ENCODE measurements at places on chromosomes 1 and 21.

DNA sequence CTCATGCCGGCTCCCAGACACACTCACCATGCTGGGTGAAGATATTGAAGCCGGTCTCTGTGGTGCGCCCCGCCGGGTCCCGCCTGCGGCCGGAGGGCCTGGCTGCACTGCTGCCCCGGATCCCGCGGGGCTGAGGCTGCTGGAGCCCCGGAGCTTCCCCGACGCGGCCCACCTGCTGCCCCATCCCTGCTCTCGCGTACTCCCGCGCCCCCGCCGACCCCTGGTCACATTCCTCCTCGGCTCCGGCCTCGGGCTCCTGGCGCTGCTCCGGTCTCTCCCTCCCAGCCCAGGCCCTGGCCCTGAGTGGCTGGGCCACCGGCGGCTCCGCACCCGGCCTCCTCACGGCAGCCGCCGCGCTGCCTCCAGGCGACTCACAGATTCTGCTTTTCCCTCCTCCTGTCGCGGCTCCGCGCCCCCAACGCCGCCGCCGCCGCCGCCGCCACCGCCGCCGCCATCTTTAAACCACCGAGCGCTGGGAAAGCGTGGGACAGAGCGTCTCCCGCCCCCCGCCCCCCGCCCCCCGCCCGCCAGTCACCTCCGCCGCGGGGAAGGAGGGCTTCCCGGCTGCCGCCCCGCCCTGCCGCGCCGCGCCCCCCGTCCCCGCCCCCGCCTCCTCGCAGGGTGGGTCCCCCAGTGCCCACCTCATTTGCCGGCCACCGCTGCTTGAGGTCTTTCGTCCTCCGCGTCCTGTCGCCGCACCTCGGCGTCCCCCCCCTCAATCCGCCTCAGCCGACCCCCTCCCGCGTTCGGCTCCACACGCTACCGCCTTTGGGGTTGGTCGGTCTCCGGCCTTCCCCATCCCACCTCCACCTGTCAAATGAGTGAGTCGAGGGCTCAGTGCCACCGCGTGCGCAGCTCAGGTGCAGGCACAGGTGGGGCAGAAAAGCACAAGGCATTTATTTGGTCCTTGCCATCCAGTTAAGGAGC is at the start of gene ABL2:
Gene ABL2, minus strand, starts transcription at position 464 of the 927 bp plus-strand sequence. Its CDS starts 280 bp downstream, at position 184.
- peaks cover 26% of the 10 kb centered on the region for H3K4me1 ChIP-seq
- H3K4me3 ChIP-seq = peak within 1 kb of the TSS; percentile 95
- peaks cover 14% of the 10 kb centered on the region for H3K36me3 ChIP-seq
- peak within 1 kb of the TSS; percentile 82 for H3K27ac ChIP-seq

DNA sequence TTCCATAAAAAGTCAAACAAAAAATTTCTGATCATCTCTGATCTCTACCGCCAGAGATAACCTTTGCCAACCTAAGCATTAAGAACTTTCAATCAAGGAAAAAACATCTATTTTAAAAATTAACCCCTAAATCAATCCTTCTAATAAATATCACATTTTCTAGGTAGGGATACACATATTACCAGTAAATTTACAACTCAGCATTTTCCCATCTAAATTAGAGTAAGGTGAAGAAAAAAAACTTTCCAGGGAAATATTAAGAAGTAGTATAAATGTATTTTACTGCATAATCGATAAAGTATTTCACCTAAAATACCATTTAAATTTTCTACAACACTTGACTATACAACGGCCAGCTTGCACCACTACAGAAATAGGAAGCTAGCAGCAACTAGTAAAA is 1.5 kb downstream of the STX6 start:
- H3K4me1 ChIP-seq = peaks cover 20% of the 10 kb centered on the region
- H3K27ac ChIP-seq = peak overlapping the region; percentile 94
- H3K27me3 ChIP-seq = peaks cover 17% of the 10 kb centered on the region
- peaks cover 7% of the 10 kb centered on the region for H3K36me3 ChIP-seq

DNA sequence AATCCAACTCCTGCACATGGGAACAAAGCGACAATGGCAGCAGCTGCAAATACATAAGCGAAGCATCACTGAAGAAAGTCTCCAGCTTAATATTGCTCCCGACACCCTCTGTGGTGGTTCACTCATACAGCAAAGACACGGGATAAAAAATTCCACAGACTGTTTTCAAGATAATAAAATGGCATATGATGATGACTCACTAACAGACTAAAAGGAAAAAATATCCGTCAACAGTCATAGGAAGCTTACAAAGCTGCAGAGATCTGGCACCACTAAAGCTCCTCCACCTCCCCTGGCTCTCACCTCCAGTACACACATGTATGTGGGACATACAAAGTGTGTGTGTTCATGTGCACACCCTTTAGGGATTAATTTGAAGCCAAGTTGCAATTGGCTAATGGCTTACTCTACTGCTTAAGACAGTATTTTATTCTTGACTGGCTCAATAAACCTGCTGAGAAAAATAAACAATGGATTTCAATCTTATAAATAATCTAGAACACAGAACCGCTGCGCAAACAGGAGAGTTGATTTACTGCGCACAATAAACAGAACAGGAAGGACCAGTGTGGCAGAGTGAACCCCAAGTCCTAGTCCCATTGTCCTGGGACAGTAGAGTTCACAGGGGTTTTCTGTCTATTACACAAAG is 94.4 kb downstream of the SLC45A1 start:
- peak overlapping the region; percentile 3 for H3K27ac ChIP-seq
- H3K27me3 ChIP-seq = no peaks in the 10 kb centered on the region
- DNase-seq = no peak
- peaks cover 22% of the 10 kb centered on the region for H3K36me3 ChIP-seq
- no peak overlapping the region for H3K4me3 ChIP-seq
- H3K4me1 ChIP-seq = peaks cover 60% of the 10 kb centered on the region

DNA sequence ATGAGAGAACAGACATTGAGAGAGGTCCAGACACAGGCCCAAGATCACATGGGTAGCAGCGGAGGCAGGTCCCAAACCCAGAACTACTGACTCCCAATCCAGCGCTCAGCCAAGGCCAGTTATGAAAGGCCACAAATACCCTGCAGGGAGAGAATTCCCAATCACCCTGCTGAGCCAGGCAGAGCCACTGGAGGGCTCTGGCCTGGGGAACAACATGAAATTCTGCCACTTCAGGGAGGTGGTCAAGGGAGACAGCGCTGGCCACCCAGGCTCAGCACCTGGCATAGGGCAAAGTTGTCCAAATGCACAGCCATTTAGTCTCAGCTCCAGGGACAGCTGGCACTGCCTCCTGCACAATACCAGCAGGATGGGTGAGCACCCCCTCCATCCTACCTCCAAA is 27.5 kb downstream of the SLC9A1 start:
- H3K36me3 ChIP-seq = no peaks in the 10 kb centered on the region
- no peaks in the 10 kb centered on the region for H3K27me3 ChIP-seq
- H3K4me1 ChIP-seq = peaks cover 13% of the 10 kb centered on the region
- H3K27ac ChIP-seq = no peak overlapping the region

- no peak overlapping the region for H3K4me3 ChIP-seq
- no peak overlapping the region for H3K27ac ChIP-seq
- DNase-seq = no peak
Observed at GRCh38 chr1:41232305-41232704, 9.8 kb downstream of the SCMH1 start.

DNA sequence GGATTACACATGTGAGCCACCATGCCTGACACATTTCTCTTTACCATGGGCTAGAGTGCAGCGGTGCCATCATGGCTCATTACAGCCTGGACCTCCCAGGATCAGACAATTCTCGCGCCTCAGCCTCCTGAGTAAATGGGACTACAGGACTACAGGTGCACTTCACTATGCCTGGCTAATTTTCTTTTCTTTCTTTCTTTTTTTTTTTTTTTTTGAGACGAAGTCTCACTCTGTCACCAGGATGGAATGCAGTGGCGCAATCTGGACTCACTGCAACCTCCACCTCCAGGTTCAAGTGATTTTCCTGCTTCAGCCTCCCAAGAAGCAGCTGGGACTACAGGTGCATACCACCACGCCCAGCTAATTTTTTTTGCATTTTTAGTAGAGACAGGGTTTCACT is 14.8 kb upstream of the KIF1B start:
- H3K27ac ChIP-seq = peak overlapping the region; percentile 55
- no peak for DNase-seq
- H3K27me3 ChIP-seq = no peaks in the 10 kb centered on the region
- H3K4me3 ChIP-seq = no peak overlapping the region
- no peaks in the 10 kb centered on the region for H3K36me3 ChIP-seq

DNA sequence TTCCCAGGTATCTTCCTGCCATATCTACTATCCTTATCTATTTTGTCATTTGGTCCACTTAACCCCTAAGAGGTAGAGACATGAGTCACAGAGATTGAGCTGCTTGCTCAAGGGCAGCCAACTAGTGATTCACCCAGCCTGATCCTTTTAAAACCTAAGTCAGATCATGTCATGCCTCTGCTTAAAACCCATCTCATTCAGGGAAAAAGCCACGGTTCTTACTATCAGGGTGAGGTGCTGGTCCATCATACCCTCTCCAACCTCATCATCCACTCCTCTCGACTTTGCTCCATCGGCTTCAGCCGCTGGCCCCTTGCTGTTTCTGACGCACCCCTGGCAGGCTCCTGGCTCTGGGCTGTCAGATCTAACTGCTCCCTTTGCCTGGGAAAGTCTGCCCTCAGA is 14.4 kb upstream of the PPP1R15B start:
- DNase-seq = no peak
- no peak overlapping the region for H3K27ac ChIP-seq
- peaks cover under 1% of the 10 kb centered on the region for H3K4me1 ChIP-seq
- H3K4me3 ChIP-seq = no peak overlapping the region
- peaks cover 25% of the 10 kb centered on the region for H3K36me3 ChIP-seq

GRCh38 chr1:41640141-41640751 is 155.8 kb upstream of the EDN2 start:
- H3K36me3 ChIP-seq = no peaks in the 10 kb centered on the region
- H3K4me1 ChIP-seq = no peaks in the 10 kb centered on the region
- no peak overlapping the region for H3K4me3 ChIP-seq
- H3K27ac ChIP-seq = no peak overlapping the region

DNA sequence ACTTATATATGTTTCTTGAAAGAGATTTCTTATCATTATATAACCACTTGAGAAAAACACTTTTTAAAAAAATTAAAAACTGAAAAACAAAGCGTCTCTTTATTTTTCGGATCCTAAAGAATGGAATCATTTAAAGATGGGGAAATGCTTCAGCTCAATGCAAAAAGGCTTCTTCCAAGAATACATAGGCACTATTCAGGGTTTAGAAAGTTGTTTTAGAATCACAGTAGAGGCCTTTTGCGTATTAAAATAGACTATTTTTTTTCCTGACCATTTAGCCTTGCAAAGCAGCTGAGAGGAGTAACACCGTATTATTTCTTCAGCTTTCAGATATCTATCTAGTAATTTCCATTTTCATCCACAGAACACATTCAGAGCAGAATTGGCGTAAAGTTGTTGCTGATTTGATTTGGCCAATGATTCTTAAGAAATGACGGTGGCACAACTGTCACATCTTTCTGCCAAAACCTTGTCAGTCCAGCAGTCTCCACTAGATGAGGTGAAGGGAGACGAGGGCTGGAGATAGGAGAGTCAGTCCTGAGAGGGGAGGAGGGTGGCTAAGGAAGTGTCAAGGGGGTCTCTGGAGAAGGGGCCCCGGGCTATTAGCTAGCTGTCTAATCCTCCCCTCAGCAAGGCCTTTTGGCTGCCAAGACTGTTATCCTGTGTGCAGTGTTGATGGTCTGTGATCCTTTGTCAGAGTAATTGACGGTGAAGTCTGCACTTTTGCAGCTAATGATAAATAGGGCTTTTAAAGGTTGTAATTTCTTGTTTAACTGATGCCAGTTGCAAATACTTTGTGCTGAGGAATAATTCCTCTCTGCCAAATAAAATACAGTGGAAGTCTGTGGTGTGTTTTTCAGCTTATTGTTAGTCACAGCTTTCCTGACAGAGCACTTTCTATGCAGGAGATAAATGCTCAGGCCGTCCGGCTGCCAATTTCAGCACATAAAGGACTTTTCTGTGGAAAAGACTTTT is 34.7 kb downstream of the PRRX1 start:
- no peak overlapping the region for H3K4me3 ChIP-seq
- no peaks in the 10 kb centered on the region for H3K27me3 ChIP-seq

GRCh38 chr1:240739754-240740153 is 127.8 kb upstream of the GREM2 start:
- H3K27me3 ChIP-seq = peaks cover 3% of the 10 kb centered on the region
- no peaks in the 10 kb centered on the region for H3K36me3 ChIP-seq
- no peak overlapping the region for H3K4me3 ChIP-seq

DNA sequence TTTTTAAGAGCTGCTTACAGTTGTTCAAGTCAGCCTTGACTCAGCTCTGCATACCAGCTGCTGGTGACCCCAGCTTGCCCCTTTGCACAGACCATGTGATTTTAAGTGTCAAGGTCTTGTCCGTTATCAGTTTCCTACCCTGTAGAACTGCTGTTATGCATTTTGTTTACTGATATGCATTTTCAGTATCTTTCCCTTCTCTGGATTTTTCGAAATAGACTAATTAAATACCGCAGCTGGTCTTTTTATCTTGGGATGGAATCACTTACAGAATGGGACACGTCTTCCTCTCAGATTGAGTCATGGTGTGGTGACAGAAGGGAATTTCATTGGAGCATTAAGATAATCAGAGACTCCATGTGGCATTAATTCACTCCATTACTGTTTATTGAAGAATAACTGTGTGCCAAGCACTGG is 145.6 kb downstream of the FMN2 start:
- no peaks in the 10 kb centered on the region for H3K36me3 ChIP-seq
- H3K27me3 ChIP-seq = no peaks in the 10 kb centered on the region
- no peak overlapping the region for H3K4me3 ChIP-seq
- H3K27ac ChIP-seq = no peak overlapping the region
- peaks cover 11% of the 10 kb centered on the region for H3K4me1 ChIP-seq
- DNase-seq = no peak

GRCh38 chr1:232793944-232794343 is 11.3 kb upstream of the MAP10 start:
- H3K4me3 ChIP-seq = no peak overlapping the region
- H3K36me3 ChIP-seq = no peaks in the 10 kb centered on the region
- no peak for DNase-seq
- peaks cover 15% of the 10 kb centered on the region for H3K4me1 ChIP-seq

GRCh38 chr1:26961826-26962225 is 1.6 kb upstream of the KDF1 start:
- H3K27me3 ChIP-seq = peaks cover 58% of the 10 kb centered on the region
- H3K4me1 ChIP-seq = peaks cover 5% of the 10 kb centered on the region
- H3K27ac ChIP-seq = no peak overlapping the region
- no peaks in the 10 kb centered on the region for H3K36me3 ChIP-seq
- DNase-seq = no peak

GRCh38 chr1:87213135-87213515 is 115.6 kb upstream of the LMO4 start:
- no peak for DNase-seq
- no peaks in the 10 kb centered on the region for H3K36me3 ChIP-seq
- peaks cover 13% of the 10 kb centered on the region for H3K4me1 ChIP-seq
- H3K27me3 ChIP-seq = no peaks in the 10 kb centered on the region
- H3K4me3 ChIP-seq = no peak overlapping the region

DNA sequence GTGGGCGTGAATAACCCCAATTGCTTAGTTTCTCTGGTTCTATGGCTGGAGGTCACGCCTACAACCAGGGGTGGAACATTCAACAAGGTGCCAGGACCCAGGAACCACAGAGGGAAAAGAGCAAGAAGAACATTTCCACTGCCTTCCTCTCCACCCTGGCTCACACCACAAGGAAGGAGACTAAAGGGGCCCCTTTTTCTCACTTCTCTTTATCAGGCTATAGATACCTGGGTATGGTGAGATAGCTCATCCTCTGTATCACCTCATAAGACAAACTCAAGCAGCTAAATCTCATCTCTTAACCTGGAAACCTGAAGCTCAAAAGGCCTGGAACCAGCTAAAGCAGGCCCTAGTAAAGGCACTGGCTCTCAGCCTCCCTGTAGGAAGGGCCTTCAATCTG is 438.8 kb upstream of the OLFM3 start:
- no peak overlapping the region for H3K4me3 ChIP-seq
- H3K36me3 ChIP-seq = no peaks in the 10 kb centered on the region
- no peaks in the 10 kb centered on the region for H3K27me3 ChIP-seq
- no peaks in the 10 kb centered on the region for H3K4me1 ChIP-seq
- no peak overlapping the region for H3K27ac ChIP-seq
